Renal pelvis (tissue), 12 donors: ENCODE measurements at places on chromosomes 4 and X.

GRCh38 chr4:130563889-130564418 lies 1468.0 kb downstream of the C4orf33 start:
- no peak for DNase-seq

GRCh38 chrX:145729635-145730034 lies 88.0 kb upstream of the SLITRK2 start:
- no peak for DNase-seq

- DNase-seq: peak; percentile 41
These were observed 268.6 kb upstream of the VCX start for GRCh38 chrX:7574325-7574724.

DNA sequence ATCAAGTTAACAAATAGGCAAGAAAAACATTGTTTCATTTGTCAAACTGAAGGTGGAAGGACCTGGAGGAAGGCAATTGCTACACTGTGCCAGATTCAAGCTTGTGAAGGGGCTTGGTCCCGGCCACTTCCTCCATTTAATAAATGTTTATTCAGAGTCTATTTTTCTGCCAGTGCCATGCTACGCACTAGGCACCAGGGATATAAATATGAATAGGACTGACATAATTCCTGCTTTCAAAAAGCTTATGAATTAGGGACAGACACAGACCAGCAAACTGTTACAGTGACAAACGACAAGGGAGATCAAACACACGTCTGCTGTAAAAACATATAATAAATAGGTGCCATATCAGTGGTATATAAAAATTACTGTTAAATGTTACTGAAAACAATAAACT lies 571 bp downstream of the TLR6 start:
- no peak for DNase-seq

- DNase-seq: no peak
These were observed 2.0 kb upstream of the SOD3 start for GRCh38 chr4:24793219-24794005.

GRCh38 chrX:155767876-155768769 lies 113.0 kb upstream of the VAMP7 start:
- DNase-seq: no peak

DNA sequence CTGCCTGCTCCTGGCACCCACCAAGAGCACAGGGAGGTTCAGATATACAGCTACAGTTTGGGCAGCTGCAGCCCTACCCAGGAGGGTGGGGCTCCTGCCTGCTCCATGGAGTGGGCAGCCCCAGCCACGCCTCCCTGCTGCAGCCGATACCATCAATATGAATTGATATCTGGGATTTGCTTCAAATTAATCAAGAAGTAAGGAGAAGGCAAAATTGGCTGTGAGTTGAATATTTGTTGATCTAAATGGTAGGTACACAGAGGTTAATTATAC lies 31.2 kb upstream of the ZNF280C start:
- DNase-seq: no peak

GRCh38 chr4:3791910-3792542 lies 25.8 kb downstream of the ADRA2C start:
- DNase-seq: peak; percentile 73

GRCh38 chr4:31043382-31044062 lies 323.4 kb downstream of the PCDH7 start:
- no peak for DNase-seq

DNA sequence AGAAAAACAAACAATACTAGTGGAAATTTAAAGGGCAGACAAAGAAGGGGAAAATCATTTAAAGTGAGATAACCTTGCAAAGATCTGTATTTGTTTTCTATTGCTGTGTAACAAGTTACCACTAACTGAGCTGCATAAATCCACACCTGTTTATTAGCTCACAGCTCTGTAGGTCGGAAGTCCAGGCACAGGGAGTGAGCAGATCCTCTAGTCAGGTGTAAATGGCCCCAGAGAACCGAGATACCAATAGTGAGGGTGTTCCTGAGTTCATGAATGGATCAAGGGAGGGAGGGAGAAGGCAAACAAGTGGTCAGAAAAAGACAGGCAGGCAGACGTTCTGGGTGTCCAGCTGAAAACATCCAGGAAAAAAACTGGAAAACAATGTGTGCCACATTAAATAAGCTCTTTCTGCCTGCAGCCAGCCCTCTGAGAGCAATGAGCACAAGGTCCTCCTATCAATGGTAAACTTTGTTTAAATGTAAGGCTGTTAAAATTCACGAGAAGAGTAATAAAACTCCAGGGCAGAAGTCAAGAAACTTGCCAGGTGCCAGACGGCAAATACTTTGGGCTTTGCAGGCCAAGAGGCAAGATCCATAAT lies 25.0 kb downstream of the ADGRA3 start:
- no peak for DNase-seq

GRCh38 chr4:4492161-4492847 lies 49.5 kb downstream of the STX18 start:
- no peak for DNase-seq

- DNase-seq: no peak
These were observed 150.1 kb downstream of the DHX15 start for GRCh38 chr4:24434241-24434640.

- no peak for DNase-seq
These were observed 9.2 kb downstream of the PLK4 start for GRCh38 chr4:127889903-127890302.

DNA sequence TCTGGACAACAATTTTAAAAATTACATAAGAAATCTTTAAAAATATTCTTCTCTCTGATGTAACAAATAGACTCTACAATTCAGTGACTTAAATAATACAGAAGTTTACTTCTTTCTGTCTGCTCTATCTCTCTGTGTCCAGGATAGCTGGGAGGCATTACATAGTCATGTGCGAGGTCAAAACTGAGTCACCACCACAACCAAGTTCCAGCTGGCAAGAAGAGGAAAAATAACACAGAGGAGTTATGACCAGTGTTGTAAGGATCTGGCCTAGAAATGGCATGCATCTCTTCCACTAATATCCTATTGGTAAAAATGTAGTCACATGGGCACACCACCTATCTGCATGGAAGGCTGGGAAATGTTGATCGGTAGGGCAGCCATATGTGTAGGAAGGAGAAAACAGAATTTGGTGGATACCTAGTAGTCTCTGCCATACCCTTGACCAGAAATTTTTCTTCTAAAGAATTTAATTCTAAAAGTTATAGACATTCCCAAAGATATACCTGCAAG lies 39.4 kb upstream of the WDFY3 start:
- DNase-seq: no peak

GRCh38 chr4:128386761-128387599 lies 99.4 kb upstream of the PGRMC2 start:
- peak; percentile 21 for DNase-seq

DNA sequence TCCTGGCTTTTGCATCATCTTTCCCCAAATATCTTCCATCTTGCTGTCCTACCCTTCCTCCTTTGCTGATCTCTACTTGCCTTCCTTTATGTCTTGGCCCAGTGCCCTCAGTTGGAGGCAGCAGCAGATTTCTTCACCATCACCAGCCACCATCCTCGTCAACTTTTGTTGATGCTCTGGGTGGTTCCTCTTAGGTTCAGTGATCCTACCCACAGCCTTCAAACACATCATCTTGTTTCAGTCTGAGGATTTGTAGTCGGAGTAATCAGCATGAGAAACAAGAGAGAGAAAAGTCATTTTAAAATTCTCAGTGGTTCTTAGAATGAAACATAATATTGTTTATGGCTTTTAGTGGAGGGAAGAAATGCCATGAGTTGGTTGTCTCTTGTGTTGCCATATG lies 65.8 kb downstream of the FTHL17 start:
- DNase-seq: no peak

- no peak for DNase-seq
These were observed 80.2 kb downstream of the ANKRD17 start for GRCh38 chr4:73178389-73178788.

DNA sequence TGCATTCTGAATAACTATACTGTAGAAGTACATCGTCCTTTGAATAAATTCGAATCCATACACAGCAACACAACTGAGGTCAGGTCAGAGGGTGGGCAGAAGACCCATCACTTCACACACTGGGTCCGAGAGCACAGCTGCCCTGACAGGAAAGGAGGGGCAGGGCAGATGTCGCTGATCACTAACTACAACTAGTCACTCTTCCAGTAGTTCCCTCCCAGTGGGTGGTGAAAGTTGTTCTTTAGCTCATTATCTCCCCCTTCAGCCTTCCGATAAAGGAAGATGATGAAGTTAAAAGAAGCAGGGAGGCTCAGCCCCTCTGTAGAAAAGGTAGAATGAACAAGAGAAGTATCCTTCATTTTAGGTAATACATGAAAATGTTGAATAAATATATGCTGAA lies 278.9 kb downstream of the INPP4B start:
- DNase-seq: no peak

- no peak for DNase-seq
These were observed 48.7 kb upstream of the ABCG2 start for GRCh38 chr4:88207171-88207570.

DNA sequence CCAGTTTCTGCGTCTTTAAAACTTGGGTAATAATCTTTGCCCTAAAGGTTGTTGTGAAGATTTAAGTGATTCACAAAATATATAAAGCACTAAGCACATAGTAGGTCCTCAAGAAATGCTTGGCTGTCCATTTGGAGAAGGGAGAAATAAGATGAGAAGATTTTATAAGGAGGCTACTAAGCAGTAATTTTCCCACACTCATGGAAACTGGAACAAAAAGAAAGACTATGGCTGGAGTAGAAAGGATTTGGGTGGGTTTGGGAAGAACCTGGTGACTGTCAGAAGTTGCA lies 47.0 kb downstream of the PRPS1 start:
- no peak for DNase-seq

DNA sequence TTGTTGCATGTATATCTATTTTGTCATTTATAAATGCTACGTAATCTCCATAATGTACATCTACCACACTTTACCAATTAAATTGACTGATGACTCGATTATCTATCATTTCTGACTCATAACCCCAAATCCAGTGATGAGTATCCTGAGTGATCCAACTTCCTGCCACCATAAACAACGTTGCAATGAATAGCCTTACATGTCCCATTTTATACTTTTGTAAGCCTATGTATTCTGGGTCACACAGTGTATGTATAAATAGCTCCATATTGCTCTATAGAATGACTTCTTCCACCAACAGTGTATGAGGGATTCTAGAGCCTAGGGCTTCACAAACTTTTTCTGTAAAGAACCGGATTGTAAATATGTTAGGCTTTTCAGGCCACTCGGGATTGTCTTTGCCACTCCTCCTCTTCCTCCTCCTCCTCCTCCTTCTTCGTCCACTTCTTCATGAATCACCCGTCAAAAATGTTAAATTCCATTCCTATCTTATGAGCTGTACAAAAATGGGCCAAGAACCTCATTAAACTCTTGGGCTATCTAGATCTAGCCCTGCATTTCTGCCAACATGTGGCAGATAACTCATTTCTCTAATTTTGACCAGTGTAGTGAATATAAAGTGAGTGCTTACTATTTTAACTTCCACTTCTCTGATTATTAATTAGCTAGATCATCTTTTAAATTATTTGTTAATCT lies 672.2 kb upstream of the AMOT start:
- no peak for DNase-seq

DNA sequence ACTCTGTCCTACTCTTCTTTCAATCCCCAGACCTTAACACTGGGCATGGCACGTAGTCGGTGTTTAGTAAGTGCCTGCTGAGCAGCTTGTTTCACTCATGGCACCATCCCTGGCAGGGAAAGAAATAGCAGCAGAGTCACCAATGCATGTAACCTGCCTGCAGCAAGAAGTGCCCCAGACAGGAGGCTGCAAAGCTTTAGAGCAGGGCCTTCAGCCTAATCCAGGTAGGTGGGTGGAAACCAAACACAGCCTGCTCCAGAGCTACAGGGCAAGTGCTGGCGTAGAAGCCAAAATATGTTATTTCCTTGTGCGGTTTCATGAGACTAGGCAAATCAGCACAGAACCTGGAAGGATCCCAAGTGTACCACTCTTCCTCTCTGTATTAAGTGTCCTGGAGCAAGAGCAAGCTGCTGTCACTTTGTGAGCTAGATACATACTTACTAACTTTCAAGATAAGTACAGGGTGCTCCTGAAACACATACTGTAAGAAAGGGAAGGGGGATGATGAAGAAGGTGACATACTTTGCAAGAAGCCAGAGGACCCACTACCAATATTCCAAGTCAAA lies 5.5 kb downstream of the PROM1 start:
- DNase-seq: no peak

DNA sequence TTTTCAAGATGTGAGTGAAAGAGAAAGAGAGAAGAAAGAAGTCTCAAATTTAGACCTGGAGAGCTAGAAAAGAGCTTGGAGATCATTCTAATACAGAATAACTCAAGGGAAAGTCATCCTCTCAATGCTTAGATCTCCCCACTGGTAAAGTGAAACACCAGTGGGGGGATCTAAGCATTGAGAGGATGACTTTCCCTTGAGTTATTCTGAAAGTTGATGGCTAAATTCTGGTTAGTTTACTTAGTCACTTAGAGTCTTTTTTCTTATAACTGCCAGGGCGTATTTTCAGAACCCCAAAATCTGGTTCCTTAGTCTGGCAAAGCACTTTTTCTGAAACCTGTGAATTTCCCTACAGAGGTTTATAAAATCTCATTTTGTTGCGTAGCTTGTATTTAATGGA lies 198.6 kb downstream of the ARHGAP24 start:
- no peak for DNase-seq

DNA sequence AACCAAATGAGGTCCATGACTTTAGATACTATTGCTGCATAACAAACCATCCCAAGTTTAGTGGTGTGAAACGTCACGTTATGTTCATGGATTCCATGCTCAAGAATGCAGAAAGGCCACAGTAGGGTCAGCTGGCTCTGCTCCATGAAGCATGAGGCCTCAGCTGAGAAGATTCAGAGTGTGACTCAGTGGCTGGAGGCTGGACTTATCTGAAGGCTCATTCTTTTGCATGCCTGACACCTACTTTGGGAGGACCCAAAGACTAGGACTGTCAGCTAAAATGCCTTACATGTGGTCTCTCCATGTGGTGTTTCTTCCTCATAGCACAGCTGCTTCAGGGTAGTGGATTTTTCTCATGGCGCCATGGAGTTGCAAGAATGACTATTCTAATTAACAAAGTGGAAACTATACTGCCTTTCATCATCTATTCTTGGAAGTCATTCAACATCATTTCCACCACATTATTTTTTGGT lies 11.5 kb upstream of the CCDC149 start:
- DNase-seq: no peak
